Cerebellar cortex (tissue), 1 donor: ENCODE measurements at places on chromosomes 6 and 20.
A peak's percentile ranks its signal among the peaks of the same experiment; 100 is the strongest.

- DNase-seq: peak; percentile 54
Measured at GRCh38 chr6:53347921-53348370, 804 bp downstream of the ELOVL5 start.

DNA sequence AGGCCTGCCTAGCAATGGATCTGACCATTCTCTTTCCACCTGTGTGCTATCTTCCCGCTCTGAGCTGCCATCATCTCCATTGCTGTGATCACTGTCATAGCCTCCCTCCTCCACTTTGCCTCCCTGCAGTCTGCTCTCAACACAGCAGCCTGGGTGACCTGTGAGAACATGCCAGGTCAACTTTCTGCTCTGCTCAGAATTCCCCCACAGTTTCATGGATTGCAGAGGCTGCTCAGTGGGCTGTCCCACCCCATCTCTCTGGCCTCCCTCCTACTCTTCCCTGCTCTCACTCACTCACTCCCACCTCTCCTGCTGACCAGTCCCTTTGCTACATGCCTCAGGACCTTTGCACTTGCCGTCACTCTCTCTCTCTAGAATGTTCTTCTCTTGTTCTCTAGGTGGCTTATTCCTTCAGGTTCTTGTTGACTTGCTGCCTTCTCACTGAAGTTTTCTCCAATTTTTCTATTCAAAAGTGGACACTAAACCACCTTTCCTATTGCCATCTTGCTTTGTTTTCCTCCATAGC lies 159.9 kb downstream of the CD83 start:
- no peak for DNase-seq

GRCh38 chr6:39321761-39322160 lies 741 bp downstream of the KCNK16 start:
- no peak for DNase-seq

GRCh38 chr20:62161347-62161746 lies 17.8 kb downstream of the SS18L1 start:
- peak; percentile 68 for DNase-seq

GRCh38 chr6:152124429-152125074 lies 317.1 kb downstream of the ESR1 start:
- DNase-seq: peak; percentile 52

DNA sequence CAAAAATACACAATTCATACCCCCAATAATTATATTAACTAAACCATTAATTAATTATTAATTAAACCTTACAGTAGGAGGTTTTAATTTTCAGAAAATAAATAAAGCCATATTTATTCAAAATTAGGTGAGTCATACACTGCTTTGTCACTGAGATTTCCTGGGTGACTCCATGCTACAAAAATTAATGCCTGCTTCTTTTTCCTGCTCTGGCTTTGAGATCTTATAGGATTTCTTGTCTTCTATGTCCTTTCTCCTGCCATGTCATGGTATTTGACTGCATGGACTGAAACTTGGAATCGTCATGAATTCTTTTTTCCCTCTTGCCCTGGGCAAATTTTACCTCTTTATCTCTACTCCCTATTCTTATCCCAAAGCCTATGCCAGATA lies 133.2 kb downstream of the PHACTR1 start:
- DNase-seq: no peak

DNA sequence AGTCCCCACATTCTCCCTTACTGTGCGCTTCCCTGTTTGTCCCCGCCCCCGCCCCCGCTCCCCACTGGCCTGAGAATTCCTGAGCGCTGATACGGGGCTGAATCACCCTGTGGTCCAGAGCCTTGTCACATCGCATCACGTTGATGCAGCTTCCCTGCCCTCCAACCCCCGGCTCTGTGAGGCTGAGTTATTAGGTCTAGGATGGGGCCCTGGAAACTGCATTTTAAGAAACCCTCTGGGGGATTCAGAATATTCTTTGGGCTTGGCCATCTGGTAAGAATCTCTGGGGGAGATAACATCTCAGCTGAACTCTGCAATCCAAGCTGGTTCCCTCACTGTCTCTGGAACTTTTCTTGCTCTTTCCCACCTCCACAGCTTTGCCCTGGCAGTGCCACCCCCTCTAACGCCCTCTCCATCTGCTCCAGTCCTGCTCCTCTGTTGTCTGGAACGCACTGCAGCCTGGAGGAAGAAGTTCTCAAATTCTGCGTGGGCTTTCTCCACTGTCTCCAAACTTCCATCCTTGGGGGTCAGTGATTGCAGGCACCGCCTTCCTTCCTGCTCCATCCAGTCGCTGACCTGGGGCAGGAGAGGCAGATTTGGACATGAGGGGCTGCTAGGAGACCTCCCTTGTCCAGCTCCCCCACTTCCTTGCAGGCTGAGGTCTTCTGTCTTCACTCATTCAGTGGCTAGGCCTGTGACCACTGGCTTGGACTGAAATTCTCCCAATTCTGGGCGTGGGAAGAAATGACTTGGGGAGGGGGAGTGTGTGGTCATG lies 42.6 kb downstream of the KIAA1755 start:
- DNase-seq: no peak

DNA sequence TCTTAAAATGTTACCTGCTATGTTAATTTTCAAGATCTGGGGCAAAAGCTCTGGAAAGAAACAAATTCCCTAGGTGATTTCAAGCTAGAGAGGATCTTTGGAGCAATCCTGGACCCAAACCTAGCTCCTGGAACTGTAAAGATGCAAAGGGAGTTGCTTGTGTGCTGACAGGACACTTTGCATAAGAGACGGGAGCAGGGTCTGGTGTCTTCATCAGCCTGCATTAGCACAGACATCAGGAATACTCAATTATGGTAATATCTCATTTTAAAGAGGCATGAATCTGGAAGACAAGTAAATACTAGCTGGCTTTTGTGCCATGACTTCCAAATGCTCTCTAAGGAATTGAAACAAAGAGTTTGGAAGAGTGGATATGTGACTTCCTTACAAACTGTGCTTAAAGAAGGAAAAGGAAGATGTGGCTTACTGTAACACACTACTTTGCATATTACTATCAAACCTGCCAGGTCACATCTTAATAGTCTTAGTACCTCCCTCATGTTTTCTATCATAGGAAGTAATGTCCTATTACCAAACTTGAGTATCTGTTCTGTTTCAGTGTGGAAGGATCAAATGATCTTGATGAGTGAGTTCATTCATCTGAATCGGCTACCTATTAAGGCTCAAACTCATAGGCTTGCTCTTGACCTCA lies 193.4 kb downstream of the ALDH8A1 start:
- no peak for DNase-seq

- no peak for DNase-seq
Measured at GRCh38 chr6:113620386-113620785, 236.8 kb upstream of the MARCKS start.

DNA sequence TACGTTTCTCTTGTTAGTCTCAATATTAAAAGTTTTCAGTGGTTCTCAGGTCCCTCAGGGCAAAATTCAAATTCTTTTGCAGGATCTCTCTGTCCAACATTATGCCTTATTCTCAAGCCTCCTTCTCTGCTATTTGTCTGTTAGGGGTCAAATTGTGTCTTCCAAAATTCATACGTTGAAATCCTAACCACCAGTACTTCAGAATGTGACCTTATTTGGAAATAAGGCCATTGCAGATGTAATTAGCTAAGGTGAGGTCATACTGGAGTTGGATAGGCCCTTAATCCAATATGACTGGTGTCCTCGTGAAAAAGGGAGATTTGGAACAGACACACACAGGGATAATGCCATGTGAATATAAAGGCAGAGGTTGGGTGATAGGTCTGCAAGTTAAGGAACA lies 64.1 kb upstream of the ADGRF1 start:
- DNase-seq: no peak

DNA sequence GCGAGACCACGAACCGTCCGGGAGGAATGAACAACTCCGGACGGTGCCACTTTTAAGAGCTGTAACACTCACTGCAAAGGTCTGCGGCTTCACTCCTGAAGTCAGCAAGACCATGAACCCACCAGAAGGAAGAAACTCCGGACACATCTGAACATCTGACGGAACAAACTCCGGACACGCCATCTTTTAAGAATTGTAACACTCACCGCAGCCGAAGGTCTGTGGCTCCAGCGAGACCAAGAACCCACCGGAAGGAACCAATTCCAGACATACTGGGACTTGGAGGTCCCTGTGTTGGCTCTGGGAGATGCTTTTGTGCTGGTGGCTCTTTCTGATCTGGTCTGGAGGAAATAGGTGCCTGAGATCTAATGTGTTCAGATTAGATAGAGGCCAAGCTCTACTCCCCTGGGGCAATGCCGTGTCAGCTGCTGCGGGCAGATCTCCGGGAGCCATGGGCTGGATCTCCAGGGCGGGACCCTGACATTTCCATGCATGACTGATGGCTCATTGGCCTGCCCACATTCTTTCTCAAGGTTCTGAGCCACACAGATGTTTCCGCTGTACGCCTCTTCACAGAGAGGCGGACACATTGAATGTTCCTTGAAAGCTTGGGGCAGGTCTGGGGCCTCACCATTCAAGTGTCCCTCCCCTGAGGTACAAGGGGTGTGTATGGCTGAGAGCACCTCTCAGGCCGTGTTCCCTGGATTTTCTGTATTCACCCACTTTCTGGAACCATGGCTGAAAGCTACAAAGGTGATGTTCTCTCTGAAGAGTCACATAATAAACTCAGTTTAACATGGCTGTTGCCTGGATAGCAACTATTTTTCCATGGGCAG lies 29.3 kb downstream of the GMPR start:
- DNase-seq: no peak

- DNase-seq: no peak
Measured at GRCh38 chr6:157054531-157054979, 268.8 kb downstream of the TMEM242 start.

DNA sequence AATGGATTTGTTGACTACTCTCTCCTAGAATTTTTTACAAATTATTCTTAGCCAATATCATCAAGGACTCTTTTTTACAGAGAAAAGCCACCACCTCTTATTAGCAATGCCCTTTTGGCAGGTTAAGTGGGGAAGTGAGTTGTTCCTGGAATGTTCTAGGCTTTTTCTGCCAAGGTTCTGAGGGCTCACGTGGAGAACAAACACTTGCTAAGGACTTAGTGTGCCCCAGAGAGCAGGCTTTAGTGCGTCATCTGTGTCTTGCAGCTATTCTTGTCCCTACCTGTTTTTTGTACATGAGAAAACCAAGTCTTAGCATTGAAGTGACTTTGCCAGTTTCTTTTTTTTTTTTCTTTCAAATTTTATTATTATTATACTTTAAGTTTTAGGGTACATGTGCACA lies 33.5 kb downstream of the CFAP61 start:
- DNase-seq: peak; percentile 71

DNA sequence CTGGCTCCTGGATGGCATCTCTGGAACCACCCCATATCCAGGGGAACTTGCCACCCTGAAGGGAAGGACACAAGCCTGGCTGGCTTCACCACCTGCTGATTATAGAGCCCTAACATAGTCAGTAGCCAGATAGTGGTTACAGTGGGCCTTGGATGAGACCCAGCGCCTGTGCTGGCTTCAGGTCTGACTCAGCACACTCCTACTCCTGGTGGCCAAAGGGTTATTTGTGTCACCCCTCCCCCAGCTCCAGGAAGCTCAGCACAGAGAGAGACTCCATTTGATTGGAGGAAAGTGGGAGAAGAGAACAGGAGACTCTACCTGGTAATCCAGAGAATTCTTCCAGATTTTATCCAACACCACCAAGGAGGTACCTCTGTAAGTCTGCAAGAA lies 12.8 kb downstream of the SNX14 start:
- no peak for DNase-seq

GRCh38 chr6:39381550-39382140 lies 59.1 kb upstream of the KCNK16 start:
- DNase-seq: no peak

GRCh38 chr6:11653028-11653583 lies 115.6 kb downstream of the TMEM170B start:
- peak; percentile 26 for DNase-seq

GRCh38 chr6:154931711-154932424 lies 63.2 kb upstream of the TIAM2 start:
- DNase-seq: no peak

DNA sequence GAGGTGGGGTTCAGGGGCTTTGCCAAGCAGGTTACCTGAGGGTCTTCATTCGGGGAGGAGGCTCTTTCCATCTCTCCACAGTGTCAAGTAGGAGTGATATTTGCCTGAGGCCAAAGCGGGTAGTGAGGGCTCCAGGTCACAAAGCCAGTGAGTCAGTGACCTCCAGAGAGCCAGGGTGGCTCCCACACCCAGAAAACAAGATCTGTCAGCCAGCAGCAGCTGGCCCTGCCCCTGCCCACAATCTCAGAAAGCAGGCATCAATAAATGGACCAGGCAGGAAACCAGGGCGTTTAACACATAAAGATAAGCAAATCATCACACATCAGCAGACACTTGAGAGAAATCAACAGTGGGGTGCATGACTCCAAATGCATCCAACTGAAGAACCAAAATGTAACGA lies 250.8 kb downstream of the CDH26 start:
- DNase-seq: no peak

DNA sequence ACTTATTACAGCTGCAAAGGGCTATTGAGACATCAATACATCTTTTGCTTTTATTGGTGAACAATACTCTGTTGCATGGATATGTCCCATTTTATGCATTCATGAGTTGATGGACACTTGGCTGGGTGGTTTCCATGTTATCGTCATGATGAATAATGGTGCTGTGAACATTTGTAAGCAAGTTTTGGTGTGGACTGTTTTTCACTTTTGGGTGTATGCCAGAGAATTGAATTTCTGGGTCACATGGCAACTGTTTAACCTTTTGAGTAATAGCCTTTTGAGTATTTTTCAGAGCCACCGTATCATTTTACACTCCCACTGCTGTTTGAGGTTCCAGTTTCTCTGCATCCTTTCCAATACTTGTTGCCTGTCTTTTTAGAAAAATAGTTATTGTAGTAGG lies 107.0 kb downstream of the JARID2 start:
- DNase-seq: no peak

GRCh38 chr20:34083137-34083536 lies 28.9 kb downstream of the EIF2S2 start:
- DNase-seq: peak; percentile 68

- DNase-seq: no peak
Measured at GRCh38 chr6:107345393-107345792, 114.0 kb downstream of the PDSS2 start.

GRCh38 chr6:131430531-131430930 lies 142.5 kb upstream of the ARG1 start:
- no peak for DNase-seq

DNA sequence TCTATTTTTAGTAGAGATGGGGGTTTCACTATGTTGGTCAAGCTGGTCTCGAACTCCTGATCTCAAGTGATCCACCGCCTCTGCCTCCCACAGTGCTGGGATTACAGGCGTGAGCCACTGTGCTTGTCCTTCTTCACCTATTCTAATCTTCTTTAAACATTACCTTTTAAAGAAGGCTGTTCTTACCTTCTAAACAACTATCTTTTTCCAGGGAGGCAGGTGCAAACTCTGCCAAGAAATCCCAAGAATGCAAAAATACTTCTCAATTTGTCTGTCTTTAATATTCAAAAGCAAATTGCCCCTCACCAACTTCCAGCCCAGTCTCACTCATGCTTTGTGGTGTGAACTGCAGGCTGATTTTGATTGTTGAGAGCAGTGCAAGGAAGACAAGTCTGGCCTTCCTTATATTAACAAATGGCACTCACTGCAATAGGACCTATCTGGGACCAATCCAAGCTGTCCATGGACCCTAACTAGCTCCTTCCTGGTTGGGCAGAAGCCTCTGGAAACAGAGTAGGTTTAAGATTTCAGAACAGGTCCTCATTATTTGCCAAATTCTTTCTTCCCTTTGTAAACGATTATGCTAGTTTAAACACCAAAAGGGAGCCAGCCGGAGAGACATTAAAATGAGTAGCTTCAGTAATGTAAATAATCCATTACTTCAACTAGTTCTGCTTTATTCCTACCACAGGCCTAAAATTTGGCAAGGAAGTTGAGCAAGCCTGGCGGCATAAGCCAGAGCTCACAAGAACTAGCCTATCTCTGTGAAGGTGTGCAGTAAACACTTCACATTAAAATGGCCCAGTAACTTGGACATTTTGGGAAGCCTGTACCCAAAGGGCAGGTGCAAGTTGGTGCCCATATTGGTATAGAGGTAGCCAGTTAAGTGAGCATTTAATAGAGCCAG lies 1.6 kb downstream of the SCAND1 start:
- peak; percentile 24 for DNase-seq
